ENCODE measurements at places on chromosomes 7 and 10.

GRCh38 chr7:76358481-76359110, at the start of gene YWHAG:
Gene YWHAG, minus strand, starts transcription at chr7:76358991. Its CDS starts 183 bp downstream, at chr7:76358808.
- peak; percentile 85 for DNase-seq

DNA sequence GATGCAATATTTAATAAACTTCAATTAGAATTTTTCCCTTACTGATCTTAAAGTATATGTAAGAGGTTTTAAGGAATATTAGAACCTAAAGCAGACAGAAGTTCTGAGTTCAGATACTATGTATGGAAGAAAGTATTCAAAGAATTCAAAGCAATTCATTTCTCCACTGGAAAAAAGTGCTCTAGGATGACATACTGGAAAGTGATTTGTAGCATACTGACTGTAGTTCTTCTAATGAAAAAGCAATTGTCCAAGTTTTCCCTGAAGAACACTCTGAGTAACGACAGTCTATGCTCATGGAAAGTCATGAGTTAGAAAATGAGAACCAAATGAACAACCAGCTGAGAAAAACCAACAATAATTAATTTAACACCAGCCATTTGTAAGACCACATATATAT, 180.8 kb upstream of the SLC26A5 start:
- DNase-seq: no peak

GRCh38 chr10:20852303-20852702, 44.8 kb downstream of the NEBL start:
- no peak for DNase-seq

DNA sequence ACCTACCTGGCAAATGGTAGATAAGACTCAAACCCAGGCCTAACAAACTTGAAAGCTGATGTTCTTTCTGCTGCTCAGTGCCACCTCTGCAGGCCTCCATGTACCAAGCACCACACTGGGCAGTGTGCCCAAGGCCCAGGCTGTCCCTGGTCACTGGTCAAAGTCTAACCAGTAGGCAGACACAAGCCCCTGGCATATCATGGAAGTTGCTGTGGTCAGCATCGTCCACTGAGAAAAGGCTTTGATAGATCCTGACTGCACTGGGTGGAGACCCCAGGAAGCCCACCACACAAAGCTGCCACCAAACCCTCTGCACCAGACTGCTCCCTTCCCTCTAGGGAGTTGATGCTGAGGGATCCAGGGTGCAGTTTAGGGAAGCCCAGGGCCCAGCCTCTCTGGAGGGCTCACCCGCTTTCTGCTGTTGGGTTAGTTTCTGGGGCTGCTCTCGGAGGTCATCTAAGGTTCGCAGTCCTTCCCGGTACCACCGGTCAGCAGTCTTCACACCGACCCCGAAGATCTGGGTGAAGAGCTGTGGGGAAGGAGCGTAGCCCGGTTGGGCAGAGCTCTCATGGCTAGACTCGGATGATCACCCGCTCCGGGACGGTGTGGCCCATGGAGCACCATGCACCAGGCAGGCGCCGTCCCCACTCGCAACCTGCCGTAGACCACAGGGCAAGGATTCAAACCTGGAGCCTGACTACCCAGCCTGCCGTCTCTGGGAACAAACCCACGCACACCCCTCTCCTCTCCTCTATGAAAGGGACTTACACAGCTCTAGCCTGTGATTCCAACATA, 6.0 kb downstream of the POLM start:
- no peak for DNase-seq

DNA sequence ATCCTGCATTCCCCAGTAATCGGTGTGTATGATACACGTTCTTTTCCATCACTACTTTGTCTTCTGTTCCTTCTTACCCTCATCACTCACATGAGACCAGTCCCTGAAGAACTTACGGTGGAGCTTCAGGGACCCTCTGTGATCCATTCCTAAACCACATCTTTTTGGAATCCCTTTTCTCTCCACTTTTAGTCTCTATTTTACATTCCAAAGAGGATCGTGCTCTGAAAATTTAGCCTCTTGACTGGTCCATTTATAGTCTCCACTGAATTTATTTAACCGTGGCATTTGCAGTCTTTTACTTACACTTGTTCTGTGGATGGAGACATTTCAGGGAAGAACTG, 109.1 kb downstream of the NT5C2 start:
- DNase-seq: no peak

- DNase-seq: no peak
These were observed 14.3 kb downstream of the CALML3 start for GRCh38 chr10:5538892-5539651.

- DNase-seq: no peak
These were observed 69.8 kb upstream of the AGR3 start for GRCh38 chr7:16951483-16952080.

DNA sequence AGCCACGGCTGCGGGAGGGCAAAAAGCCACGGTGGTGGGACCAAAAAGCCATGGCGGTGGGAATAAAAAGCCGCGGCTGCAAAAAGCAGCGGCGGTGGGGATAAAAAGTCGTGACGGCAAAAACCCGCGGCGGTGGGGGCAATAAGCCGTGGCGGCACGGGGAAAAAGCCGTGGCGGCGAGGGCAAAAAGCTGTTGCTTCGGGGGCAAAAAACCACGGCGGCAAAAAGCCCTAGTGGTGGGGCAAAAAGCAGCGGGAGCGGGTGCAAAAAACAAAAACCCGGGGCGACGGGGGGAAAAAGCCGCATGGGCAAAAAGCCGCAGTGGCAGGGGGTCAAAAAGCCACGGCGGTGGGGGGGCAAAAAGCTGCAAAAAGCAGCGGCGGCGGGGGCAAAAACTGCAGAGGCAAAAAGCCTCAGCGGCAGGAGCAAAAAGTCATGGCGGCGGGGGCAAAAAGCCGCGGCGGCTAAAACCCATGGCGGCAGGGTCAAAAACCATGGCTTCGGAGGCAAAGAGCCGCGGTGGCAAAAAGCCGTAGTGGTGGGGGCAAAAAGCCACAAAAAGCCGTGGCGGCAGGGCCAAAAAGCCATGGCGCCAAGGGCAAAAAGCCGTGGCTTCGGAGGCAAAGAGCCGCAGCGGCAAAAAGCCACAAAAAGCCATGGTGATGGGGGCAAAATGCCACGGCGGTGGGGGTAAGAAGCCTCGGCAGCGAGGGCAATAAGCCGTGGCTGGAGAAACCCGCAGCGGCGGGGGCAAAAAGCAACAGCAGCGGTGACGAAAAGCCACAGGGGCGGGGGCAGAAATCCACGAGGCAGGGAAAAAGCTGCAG, 525.8 kb downstream of the ZNF33B start:
- DNase-seq: no peak

GRCh38 chr7:80499350-80499953, 12.4 kb downstream of the GNAT3 start:
- DNase-seq: no peak

DNA sequence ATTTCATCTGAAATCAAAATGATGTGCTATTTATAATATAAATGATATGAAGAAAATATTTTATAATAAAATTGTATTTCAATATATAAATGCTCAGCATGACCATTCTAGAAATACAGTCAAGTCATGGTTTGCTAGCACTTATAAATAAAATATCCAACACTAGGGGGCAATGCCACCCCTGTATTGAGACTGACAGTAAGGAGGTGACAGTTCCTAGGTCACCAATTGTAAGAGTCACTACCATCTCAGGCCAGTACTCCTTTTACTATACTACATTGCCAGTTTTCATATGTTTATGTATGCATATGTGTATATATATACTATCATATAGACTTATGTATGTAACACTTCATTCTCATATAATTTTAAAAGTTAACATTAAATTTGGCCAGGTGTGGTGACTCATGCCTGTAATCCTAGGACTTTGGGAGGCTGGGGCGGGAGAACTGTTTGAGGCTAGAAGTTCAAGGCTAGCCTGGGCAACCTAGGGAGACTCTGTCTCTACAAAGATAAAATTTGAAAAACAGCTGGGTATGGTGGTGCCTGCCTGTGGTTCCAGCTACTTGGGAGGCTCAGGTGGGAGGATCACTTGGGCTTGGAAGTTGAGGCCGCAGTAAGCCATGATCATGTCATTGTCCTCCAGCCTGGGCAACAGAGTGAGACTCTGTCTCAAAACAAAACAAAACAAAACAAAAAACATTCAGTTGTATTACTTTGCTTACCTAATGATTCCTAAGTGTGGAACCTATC, 2.4 kb upstream of the CNOT4 start:
- peak; percentile 3 for DNase-seq

DNA sequence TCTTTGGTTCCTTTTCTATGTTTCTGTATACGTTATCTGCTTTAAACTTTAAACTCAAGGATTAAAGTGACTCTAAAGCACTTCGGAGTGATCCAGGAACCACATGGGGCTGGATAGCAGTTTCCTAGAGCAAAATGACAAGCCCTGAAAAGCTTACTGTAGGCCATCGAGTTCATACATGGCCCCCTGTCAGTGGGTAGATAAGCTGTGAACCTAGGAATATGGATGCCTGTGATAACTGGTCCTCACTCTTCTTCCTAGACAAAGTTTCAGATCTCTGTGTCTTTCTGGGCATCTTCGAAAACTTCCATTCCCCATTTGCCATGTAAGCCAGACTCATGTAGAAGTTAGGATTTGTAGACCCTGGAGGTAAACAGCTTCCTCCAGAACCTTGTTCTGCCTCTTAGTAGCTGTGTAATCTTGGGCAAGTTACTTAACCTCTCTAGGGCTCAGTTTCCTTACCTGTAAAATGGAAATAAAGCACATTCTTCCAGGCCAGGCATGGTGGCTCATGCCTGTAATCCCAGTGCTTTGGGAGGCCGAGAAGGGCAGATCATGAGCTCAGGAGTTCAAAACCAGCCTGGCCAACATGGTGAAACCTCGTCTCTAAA, 49.3 kb upstream of the KMT2E start:
- no peak for DNase-seq

DNA sequence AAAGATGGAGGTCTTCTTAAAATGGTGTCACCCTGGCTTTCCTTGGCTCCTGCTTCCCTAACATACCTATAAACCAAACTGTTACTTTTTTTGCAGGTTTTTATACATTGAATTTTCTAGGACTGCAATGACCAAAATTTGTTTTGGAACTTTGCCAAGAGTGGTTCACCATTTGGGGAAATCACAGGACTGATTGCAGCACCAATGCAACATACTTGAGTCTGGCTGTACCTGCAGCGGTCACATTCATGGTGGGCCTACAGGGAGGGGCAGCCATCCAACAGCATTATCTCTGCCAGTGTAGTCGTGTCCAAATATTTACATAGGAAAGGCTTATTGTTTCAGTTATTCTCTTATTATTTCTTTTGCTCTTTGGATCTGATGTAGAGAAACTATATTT, 69.0 kb downstream of the HACD1 start:
- DNase-seq: no peak

- no peak for DNase-seq
These were observed 16.1 kb upstream of the ZC3HAV1 start for GRCh38 chr7:139125657-139126056.

DNA sequence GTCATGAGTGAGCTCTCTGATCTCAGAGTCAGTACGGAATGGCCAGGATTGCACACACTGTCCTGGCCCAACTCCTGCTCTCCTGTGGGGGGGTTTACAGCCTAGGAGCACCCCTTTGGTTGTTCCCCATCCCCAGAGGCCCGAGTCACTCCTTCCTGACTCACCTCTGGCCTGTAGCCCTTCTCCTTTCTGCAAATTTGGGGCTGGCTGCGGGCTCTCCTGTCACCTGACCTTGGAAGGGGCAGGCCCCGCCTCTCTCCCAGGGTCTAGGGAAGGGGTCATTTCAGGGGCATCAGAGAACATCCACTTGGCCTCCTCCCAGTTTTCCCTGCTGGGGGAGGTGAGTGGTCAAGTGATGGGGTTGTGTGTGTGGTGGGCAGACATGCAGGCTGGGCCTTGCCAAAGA, 1.7 kb downstream of the NYAP1 start:
- DNase-seq: no peak

DNA sequence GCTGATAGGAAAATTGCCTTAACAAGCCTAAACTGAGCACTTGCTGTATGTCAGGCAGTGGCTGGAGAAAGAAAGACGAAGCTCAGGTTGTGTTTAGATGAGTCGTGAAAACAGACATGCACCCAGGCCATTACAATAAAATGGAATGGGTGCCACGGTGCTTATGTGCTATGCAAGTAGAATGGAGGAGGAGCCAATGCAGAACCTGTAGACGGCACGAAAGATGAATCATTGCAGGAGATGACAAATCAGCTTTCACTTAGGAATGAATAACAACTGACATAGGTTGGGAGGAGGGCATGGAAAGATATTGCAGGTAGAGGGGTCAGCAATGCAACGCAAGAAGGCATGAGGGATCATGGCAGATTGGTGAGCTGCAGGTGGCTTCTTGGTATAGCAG, 61.2 kb upstream of the ARHGAP21 start:
- no peak for DNase-seq

- DNase-seq: no peak
These were observed 61.2 kb downstream of the NEURL1 start for GRCh38 chr10:103554488-103555324.

DNA sequence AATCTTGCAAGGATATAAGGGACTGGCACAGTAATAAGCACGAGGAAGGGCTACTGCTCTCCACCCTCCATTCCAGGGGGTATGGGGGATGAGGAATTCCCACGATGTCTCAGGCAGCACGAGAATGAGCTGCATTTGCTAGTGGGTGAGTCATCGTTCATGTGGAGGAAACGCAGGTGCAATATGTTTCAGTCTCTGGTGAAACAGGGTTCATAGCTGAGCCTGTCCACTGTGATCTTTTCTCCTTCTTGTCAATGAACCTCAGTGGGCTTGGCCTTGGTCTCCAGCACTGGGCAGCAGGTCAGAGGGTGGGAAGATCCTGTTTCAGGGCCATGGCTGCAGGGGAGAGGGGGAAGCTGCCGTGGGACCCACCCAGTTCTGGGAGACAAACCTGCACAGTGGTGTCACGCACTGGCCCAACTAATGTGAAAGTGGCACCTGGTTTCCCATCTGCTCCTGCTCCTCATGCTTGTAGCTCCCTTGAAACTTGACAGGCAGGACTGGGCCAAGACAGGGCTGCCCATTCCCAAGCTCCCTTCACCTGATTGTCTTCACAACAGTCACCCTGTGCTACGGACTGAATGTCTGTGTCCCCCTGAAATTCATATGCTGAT, 181.9 kb downstream of the USP6NL start:
- no peak for DNase-seq

GRCh38 chr10:104681485-104681884, 40.4 kb downstream of the SORCS3 start:
- DNase-seq: no peak

DNA sequence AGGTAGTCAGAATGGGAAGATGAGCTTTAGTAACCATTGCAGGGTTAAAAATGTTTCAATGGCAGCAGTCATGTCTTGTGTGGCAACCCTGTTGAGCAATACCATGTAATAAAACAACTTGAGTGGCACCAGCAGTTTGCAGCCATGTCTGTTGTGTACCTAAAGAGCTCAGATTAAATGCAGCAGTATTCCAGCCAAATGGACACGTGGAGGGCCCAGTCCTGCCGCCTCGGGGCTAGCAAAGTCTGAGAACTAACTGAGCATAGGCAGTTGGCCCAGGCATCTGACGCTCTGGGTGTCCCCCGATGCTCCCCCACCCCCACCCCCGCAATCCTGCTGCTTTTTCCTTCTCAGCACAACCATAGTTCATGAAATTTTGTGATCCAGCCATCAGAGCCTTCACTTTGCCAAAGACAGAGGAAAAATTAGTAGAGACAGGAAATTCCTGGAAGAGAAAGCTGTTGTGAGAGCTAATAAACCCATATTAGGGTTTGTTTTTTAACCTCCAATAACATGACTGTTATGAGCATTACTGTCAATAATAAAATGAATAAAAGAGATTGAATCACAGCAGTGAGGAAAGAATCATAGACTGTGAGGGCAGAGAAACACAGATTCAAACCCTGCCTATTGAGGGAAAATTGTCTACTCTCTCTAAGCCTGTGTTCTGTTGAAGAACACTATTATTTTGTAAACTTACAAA, 220.6 kb upstream of the RHOBTB1 start:
- no peak for DNase-seq

All from stimulated activated CD4-positive, alpha-beta T cell treated with anti-CD3 and anti-CD28 coated beads, Interleukin-2, amount 100 ng/mL, for 48 hours (primary cell).